ENCODE measurements at places on chromosomes 2 and 18.

- no peak overlapping the region for H3K4me3 ChIP-seq
- no peaks in the 10 kb centered on the region for H3K36me3 ChIP-seq
- no peaks in the 10 kb centered on the region for H3K4me1 ChIP-seq
- no peaks in the 10 kb centered on the region for H3K27me3 ChIP-seq
- DNase-seq = no peak
Observed at GRCh38 chr18:8006979-8007378, 439.9 kb downstream of the PTPRM start.

GRCh38 chr18:34998661-34999060, 42.6 kb upstream of the MAPRE2 start:
- no peak overlapping the region for H3K4me3 ChIP-seq
- no peaks in the 10 kb centered on the region for H3K27me3 ChIP-seq
- no peak for DNase-seq
- no peaks in the 10 kb centered on the region for H3K36me3 ChIP-seq
- H3K27ac ChIP-seq = no peak overlapping the region

DNA sequence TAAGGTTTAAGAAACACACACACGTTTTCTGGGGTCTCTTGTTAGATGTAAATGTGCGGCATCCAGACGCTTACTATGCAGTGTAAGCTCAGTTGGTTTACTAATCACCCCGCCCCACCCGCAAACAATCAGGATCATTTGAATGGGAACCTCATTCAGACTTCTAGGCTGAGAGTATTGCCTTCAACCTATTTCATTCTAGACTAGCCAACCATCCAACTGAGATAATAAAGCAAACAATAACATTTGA, 1.3 kb upstream of the FIGN start:
- no peaks in the 10 kb centered on the region for H3K36me3 ChIP-seq
- peaks cover 20% of the 10 kb centered on the region for H3K27me3 ChIP-seq
- H3K27ac ChIP-seq = no peak overlapping the region
- DNase-seq = no peak
- no peak overlapping the region for H3K4me3 ChIP-seq
- peaks cover 5% of the 10 kb centered on the region for H3K4me1 ChIP-seq

DNA sequence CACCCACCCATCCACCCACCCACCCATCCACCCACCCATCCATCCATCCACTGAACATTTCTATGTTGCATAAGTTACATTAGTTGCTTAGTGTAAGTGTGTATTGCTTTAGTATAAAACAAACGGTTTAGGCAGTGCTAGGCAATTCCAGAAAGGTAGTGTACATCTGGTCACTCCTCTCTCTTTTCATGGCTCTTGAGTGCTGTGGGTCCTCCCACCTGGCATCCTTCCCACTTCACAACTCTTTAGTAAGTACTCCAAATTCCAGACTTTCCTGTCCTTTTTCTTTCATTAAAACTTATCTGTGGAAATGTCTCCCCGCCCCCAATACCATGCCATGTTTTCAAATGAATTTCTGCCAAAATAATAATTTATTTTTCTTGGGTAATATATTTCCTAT, 122.5 kb downstream of the PLEKHM3 start:
- no peaks in the 10 kb centered on the region for H3K27me3 ChIP-seq
- DNase-seq = no peak
- no peak overlapping the region for H3K27ac ChIP-seq
- no peaks in the 10 kb centered on the region for H3K4me1 ChIP-seq

- peaks cover 63% of the 10 kb centered on the region for H3K36me3 ChIP-seq
- no peaks in the 10 kb centered on the region for H3K27me3 ChIP-seq
- DNase-seq = no peak
- H3K4me1 ChIP-seq = no peaks in the 10 kb centered on the region
- no peak overlapping the region for H3K4me3 ChIP-seq
- H3K27ac ChIP-seq = no peak overlapping the region
Observed at GRCh38 chr2:71148506-71149063, 18.2 kb downstream of the MPHOSPH10 start.

- no peaks in the 10 kb centered on the region for H3K27me3 ChIP-seq
- H3K27ac ChIP-seq = no peak overlapping the region
- H3K4me3 ChIP-seq = no peak overlapping the region
- no peaks in the 10 kb centered on the region for H3K36me3 ChIP-seq
- no peak for DNase-seq
Observed at GRCh38 chr2:83991992-83992391, 467.1 kb downstream of the SUCLG1 start.

DNA sequence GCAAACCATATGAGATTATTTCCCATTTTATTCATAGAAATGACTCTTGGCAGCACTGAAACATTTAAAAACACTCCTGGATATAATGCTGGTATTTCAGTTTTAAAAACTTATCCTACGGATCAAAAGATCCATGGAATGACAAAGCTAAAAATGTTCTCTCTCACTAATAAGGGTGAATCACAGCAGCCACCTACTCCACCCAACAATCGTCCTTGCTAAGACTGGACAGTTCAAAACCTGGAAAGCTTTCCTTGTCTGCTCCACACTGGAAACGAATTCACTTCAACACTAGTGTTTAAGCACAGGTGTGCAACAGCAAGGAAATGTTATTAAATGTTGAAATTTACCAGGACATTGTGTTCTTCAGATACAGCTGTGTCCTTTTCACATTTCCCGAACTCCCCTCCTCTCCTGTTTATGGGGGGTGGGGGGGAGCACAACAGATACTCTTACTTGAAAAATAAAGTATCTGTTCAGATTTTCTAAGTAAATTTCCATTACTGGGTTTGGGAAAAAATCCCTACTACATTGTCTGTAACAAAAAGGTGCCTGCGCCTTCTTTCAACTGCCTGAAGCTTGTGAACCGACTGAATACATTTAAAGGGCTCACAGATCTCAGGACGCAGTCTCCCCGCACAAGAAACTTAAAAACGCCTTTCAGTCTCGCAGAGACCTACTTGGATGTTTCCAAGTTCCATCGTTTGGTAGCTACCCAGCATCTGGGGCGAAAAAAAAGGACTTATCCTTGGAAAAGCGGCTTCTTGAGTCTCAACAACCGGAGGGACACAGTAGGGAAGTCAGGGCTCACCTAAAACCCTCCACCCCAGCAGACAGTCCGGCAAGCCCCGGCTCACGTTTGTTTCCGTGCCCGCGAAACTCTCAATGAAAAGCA, 1.3 kb downstream of the YWHAQ start:
- H3K4me3 ChIP-seq = peak overlapping the region; percentile 89
- H3K27ac ChIP-seq = peak overlapping the region; percentile 92
- H3K36me3 ChIP-seq = no peaks in the 10 kb centered on the region
- no peaks in the 10 kb centered on the region for H3K27me3 ChIP-seq
- no peak for DNase-seq

DNA sequence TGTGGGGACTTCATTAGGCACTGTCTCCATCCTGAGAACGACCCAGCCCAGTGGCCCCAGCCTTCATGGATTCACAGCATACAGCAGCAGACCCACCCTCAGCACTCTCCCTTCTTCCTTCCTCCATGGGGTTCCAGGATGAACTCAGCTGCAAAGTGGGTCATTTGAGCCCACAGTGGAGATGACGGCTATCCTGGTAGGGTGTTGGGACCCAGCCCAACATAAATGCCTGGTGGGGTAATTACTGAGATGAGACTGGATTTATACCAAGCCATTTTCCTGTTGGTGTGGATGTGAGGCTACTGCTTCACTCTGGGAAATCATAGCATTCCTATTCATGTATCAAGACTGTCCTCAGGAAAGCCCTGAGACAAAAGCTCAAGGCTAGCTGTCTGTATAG, 536.7 kb upstream of the TNP1 start:
- no peak overlapping the region for H3K4me3 ChIP-seq
- no peak for DNase-seq
- H3K4me1 ChIP-seq = peaks cover 7% of the 10 kb centered on the region
- H3K27ac ChIP-seq = no peak overlapping the region
- no peaks in the 10 kb centered on the region for H3K36me3 ChIP-seq

- no peak for DNase-seq
- peaks cover 2% of the 10 kb centered on the region for H3K36me3 ChIP-seq
- no peak overlapping the region for H3K27ac ChIP-seq
- H3K4me1 ChIP-seq = no peaks in the 10 kb centered on the region
- H3K27me3 ChIP-seq = no peaks in the 10 kb centered on the region
Observed at GRCh38 chr18:6207116-6207515, 207.6 kb downstream of the L3MBTL4 start.

- no peak overlapping the region for H3K4me3 ChIP-seq
- H3K36me3 ChIP-seq = no peaks in the 10 kb centered on the region
- peak; percentile 8 for DNase-seq
- H3K27ac ChIP-seq = no peak overlapping the region
- no peaks in the 10 kb centered on the region for H3K4me1 ChIP-seq
Observed at GRCh38 chr18:79904357-79905147, 46.9 kb downstream of the SLC66A2 start.

GRCh38 chr2:9311488-9311887, 104.9 kb downstream of the ASAP2 start:
- H3K27ac ChIP-seq = no peak overlapping the region
- H3K4me3 ChIP-seq = no peak overlapping the region
- H3K27me3 ChIP-seq = no peaks in the 10 kb centered on the region
- no peak for DNase-seq

DNA sequence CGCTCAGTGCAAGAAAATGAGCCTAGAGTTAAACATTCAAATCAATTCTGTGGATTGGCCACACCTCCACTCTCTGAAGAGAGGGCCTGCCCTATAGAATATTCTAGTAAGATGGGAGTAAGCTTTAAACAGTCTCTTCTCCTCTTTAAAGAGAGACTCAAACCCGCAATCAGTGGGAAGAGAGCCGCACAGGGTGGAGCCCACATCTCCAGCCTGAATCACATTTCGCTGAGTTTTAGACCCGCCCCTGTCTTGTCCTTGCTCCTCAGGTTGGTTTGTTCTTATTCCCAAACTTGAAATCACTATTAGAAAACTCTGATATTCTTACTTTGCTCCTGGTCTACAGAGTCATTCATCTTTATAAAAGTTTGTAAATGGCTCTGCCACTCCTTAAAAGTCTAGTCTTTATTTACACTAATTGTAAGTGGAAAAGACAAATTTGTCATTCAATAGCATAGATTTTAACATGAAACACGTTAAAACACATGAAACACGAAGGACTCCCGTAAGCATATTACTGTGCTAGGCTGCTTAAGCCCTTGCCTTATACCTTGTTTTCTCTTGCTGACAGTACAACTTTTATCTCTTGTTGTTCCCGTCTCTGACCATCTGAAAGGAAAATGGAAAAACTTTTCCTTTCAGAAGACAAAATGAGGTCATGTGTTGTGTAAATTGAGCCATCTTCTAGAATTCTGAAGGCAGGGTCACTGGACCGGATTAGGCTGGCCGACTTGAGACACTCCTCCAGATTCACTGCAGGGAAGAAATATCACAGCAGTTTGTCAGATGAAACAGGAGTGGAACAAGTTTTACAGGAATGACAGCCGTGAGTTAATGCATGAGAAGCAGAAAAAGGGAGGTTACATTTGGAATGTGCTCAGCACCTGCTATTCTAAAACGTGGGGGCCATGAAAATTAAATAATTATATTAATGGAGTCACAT, 5.6 kb downstream of the DSC1 start:
- H3K27ac ChIP-seq = no peak overlapping the region
- no peak overlapping the region for H3K4me3 ChIP-seq
- H3K36me3 ChIP-seq = no peaks in the 10 kb centered on the region
- no peaks in the 10 kb centered on the region for H3K4me1 ChIP-seq
- H3K27me3 ChIP-seq = no peaks in the 10 kb centered on the region

DNA sequence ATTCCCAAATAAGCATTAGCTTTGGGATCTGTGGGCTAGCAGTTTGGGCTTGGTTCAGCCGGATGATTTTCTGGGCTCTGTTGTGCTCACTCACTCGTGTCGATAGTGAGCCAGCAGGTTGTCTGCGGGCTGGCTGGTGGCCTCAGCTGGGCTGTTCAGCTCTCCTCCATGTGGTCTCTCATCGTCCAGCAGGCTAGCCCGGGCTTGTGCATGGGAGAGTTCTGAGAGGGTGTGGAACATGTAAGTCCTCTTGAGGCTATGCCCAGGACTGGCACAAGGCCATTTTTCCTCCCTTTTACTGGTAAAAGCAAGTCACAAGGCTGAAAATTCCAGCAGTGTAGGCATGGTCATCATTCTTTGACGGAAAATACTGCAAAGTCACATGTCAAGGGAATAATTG, 38.5 kb downstream of the NTSR2 start:
- no peak for DNase-seq
- no peak overlapping the region for H3K27ac ChIP-seq
- H3K27me3 ChIP-seq = no peaks in the 10 kb centered on the region
- H3K36me3 ChIP-seq = no peaks in the 10 kb centered on the region
- no peaks in the 10 kb centered on the region for H3K4me1 ChIP-seq

DNA sequence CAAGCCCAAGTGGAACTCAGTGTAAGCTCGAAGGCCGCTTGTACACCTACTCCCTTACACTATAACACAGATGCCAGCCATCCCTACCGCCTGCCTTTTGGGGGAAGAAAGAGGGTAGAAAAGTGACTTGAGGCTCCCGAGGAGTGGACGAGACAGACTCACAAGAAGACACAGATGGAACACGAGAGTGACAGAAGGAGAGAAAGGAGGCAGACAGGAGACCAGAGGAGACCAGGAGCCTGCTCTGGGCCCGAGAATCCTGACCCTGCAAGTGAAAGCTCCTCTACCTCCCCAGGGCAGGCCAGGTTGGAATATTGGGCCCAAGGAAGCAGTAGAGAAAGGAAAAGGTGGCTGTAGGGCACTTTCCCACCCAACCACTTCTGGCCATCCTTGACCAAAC, 23.4 kb upstream of the TNS1 start:
- no peak for DNase-seq
- no peak overlapping the region for H3K4me3 ChIP-seq
- no peaks in the 10 kb centered on the region for H3K4me1 ChIP-seq
- H3K27me3 ChIP-seq = no peaks in the 10 kb centered on the region
- no peak overlapping the region for H3K27ac ChIP-seq

DNA sequence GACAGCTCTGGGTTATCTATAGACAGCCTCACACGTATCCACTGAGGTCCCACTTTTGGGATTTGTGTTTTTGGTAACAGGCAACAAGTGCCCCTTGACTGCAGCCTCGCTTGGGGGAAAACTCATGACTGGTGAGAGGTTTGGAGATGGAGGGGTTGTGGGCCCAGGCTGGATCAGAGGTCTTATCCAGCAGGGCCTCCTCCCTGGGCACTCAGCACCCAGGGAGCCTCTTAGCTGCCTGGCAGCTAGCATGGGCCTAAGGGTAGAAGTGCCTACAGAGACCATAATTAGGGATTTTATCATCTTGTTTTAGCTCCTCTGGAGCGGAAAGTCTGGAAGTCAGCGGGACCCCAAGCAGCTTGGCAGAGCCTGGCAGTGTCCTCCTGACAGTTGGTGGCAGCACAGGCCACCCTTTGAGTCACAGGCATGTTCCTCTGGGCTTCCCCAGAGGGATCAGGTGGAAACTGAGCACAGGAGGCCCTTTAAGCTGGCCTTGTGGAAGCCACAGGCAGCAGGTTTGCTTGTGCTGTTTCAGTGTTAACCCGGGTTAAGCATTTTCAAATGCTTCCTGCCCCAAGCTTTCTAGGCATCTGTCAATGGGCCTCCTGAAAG, 143.1 kb downstream of the KCTD1 start:
- no peak overlapping the region for H3K4me3 ChIP-seq
- no peaks in the 10 kb centered on the region for H3K4me1 ChIP-seq
- no peak overlapping the region for H3K27ac ChIP-seq
- no peaks in the 10 kb centered on the region for H3K27me3 ChIP-seq
- H3K36me3 ChIP-seq = no peaks in the 10 kb centered on the region

- DNase-seq = no peak
- no peaks in the 10 kb centered on the region for H3K27me3 ChIP-seq
- H3K4me3 ChIP-seq = no peak overlapping the region
- H3K4me1 ChIP-seq = peaks cover 5% of the 10 kb centered on the region
- no peaks in the 10 kb centered on the region for H3K36me3 ChIP-seq
Observed at GRCh38 chr18:56458770-56459712, 179.4 kb downstream of the TXNL1 start.
